ENCODE measurements at places on chromosomes 6 and 20. TPM values are rescaled to one million over a fixed set of nuclear protein-coding genes. Genes with fewer than 3 reads are reported as not detected.

SYCP2L gene
- total RNA-seq: not detected

MYLK2 gene
- total RNA-seq: 2.7 TPM

GGT7 gene
- 5.0 TPM for total RNA-seq

TRERF1 gene
- 5.5 TPM for total RNA-seq

ME1 gene
- total RNA-seq: 29.3 TPM

TREML2 gene
- total RNA-seq: not detected

SLC17A2 gene
- not detected for total RNA-seq

SIRPB1 gene
- total RNA-seq: 6.5 TPM

COL10A1 gene
- total RNA-seq: not detected

DNA sequence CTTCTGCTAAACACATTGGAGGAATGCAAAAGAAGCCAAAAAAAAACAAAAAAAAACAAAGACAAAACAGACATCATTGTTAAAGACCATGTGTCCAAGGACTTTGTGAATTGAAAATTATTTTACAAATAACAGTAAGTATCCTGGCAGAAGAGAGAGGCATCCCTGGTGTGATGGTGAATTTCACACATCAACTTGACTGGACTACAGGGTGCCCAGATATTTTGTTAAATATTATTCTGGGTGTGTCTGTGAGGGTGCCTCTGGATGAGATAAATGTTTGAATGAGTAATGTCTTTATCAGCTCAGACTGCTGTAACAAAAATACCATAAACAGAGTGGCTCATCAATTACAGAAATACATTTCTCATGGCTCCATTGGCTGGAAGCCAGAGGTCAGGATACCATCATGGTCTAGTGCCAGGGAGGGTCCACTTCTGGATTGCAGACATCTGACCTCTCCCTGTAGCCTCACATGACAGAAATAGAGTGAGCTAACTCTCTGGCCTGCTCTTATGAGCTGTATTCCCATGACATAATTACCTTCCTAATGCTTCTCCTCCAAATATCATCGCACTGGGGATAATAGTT is 12.2 kb upstream of the C6orf118 start:
- DNase-seq: no peak

GRCh38 chr6:55410674-55411073 is 83.4 kb downstream of the GFRAL start:
- DNase-seq: no peak

GRCh38 chr6:148935705-148936435 is 189.0 kb downstream of the UST start:
- DNase-seq: no peak

DNA sequence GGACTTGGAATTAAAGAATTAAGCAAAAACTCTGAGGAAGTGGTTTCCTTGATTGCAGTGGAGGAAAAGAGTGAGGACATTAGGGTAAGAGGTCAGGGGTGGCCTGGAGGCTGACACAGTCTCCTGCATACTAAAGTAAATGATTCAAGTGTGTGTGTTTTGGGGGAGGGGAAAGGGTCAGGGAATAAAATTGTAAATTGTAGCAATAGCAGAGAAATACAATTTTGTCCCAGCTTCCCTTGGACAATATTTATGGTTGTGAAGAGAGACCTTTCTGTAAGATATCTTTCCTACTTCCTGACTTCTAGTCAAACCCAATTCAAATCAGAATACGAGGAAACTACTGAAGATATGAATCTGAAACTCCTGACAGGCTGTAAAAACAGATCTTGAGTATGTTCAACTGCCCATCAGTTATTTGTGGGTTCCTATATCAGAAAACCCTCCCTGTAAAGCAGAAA is 143.4 kb upstream of the HMGN3 start:
- DNase-seq: peak; percentile 93

DNA sequence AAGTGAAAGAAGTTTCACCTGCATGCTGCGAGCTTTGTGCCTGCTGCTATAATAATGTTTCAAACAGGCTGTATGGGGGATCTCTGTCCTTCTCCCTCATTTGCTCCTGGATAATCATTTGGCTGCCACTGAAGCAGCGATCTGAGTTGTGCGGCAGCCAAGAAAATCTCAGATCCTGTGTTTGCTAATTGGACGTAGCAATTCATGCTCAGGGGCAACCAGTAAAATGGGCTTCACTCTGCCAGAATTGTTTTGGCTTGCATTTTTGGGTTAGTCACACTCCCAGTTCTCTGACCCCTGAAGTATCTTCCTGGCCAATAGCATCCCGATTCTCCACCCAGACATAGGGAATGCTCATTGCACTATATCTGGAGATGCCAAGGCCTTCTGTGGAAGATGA is 13.7 kb upstream of the STXBP5 start:
- DNase-seq: no peak

DNA sequence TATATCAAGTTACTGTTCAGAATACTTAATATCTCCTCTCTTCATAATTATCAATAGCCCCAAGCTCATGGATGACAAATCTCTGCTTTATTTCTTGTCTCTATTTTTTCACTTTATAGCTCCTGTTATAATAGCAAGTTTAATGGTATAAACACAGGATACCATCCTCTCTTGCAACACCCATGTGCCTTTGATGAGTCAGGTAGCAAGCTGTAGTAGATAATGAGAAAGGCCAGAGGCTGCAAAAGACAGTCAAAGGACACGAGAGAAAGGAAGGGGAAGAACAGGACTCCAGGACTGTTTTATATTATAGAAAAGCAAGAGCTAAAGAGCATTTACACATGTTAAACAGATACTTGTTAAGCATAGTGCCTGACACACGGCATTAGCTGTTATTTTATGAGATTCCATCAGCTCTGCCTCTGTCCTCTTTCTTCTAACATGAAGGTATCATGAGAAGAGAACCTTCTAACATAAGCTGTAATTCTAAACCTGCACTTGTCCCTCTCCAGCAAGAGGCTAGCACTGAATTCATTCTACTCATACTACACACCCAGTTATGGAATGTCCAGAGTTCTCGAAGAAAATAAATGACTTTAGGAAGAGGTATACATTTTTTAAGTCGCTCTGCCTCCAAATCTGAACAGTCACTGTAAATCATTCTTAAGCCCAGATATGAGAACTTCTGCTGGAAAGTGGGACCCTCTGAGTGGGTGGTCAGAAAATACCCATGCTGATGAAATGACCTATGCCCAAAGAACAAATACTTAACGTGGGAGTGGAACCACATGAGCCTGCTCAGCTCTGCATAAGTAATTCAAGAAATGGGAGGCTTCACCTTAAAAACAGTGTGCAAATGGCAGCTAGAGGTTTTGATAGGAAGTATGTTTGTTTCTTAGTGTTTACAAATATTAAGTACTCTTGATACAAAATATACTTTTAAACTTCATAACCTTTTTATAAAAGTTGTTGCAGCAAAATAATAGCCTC is 45.0 kb downstream of the NT5E start:
- DNase-seq: no peak

DNA sequence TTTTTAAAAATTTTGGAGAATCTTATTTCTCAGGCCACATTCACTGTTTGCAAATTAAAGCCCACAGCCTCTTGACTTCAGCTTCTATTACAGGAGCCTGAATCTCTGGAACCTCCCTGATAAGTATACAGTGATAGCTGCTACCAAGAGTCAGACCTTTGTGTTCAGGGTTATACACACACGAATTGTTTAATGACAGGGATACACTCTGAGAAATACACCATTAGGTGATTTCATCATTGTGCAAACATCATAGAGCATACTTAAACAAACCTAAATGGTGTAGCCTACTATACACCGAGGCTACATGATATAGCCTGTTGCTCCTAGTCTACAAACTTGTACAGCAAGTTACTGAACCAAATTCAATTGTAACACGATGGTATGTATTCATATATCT is 473.9 kb downstream of the PKHD1 start:
- no peak for DNase-seq

DNA sequence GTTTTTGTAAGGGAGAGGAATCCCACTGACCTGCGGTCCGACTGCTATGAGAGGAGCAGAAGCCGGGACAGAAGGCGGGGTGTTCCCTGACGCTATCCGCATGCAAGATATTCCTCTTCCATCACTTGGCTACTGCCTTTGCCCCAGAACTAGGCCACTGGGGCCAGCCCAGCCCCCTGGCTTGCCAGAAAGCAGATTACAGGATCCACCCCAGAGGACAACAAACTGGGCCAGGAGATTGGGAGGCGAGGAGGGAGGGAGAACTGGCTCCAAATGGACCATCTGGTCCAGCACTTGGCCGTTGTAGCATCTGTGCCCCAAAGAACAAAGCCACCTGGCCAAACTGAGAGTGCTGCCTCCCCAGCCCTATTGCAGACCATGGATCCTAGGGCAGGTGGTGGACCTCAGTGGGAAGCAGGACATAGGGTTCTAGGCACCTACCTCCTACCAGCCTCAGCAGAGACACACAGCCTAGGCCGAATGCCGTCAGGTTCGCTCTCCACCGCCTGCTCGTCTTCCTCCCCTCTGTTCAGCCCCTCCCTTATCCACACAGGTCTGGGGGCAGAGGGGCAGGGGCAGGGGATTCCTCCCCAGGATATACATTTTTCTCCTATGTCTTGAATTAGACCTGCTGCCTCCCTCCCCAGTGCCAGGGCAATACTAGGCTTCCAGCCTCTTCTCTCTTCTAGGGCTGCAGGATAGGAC is 4.0 kb downstream of the MDGA1 start:
- no peak for DNase-seq

DNA sequence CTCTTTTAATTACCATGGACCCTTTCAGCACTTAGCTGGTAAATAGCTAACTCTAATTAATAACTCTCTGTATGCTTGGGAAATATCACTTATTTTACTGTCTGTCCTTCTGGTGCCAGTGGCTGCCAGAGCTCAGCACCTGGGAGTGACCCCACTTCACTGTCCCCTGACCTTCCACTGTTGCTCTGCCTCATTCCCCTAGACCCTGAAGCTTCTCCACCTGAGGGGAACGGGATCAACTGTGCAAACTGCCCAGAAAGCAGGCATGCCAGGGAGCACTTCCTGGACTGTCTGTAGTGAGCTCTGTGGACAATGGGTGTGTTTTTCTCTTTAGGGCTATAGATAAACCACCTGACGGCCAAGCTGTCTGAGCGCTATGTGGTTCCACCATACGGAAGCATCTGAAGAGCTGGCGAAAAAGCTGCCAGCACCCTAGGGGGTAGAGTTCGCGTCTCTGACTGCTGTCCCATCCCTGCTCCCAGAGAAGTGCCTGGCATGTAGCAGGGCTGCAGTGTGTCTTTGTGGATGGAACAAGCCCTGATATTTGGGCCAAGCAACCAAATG is 106.3 kb upstream of the FOXA2 start:
- DNase-seq: no peak

- DNase-seq: peak; percentile 21
Measured at GRCh38 chr20:4150070-4150441, 134.7 kb upstream of the RNF24 start.

- no peak for DNase-seq
Measured at GRCh38 chr6:127972815-127973214, 72.0 kb upstream of the THEMIS start.

DNA sequence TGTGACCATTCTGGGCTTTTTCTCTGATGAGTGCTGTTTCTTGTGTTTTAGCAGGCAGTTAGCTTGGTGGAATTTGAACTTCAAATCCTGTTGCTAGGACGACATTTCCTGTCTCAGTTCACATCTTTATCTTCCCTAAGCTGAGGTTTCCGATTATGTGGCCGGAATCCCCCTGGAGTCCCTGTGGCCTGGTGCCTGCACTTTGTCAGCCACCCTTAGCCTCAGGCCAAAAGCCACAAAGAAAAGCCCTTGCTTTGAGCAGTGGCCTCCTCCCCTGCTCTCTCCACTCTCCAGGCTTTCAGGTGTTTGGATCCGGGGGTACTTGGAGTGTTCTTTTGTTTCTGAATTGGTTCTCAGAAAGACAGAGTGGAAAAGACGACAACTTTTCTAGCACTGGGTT is 59.9 kb upstream of the PMEPA1 start:
- peak; percentile 61 for DNase-seq

DNA sequence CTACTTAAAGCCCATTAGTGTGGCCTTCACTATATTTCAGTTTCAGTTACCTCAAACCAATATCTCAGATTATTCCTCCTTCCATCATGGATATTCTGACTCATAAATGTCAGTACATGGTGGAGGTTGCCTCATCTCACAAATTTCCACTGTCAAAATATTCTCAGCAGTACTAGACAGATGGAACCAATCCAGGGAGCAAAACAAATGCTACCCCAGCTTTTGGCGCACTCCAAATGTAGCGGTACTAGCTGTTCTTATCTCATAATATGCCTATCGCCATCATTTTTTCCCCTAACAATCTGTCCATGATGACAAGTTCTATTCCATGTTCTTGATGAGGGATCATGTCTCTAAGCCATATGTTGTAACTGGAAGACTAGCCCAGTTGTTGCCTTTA is 1026.1 kb downstream of the KIF16B start:
- no peak for DNase-seq

- no peak for DNase-seq
Measured at GRCh38 chr6:71139249-71139648, 149.4 kb upstream of the OGFRL1 start.
